ENCODE measurements at places on chromosomes 7 and 10. TPM values are rescaled to one million over a fixed set of nuclear protein-coding genes. Genes with fewer than 3 reads are reported as not detected.

The ANKRD26 gene
- total RNA-seq = 5.2 TPM

The TEX36 gene
- not detected for total RNA-seq

The SCART1 gene
- total RNA-seq = not detected

The ALOX5 gene
- total RNA-seq = 2.1 TPM

The NAT16 gene
- total RNA-seq = not detected

The CALY gene
- not detected for total RNA-seq

The WNT8B gene
- not detected for total RNA-seq

The EXOC6 gene
- 5.3 TPM for total RNA-seq

The EVX1 gene
- not detected for total RNA-seq

The CNTNAP2 gene
- total RNA-seq = not detected

The LRRC18 gene
- not detected for total RNA-seq

The CEP55 gene
- 44.4 TPM for total RNA-seq

The OR2A5 gene
- total RNA-seq = not detected

The FRAT2 gene
- total RNA-seq = 9.1 TPM

- DNase-seq = peak; percentile 71
Observed at GRCh38 chr10:72263613-72264241, 10.0 kb upstream of the DDIT4 start.

- DNase-seq = no peak
Observed at GRCh38 chr10:96380821-96381220, 22.0 kb upstream of the OPALIN start.

GRCh38 chr7:147547252-147547897, 1043.2 kb upstream of the C7orf33 start:
- peak; percentile 10 for DNase-seq

DNA sequence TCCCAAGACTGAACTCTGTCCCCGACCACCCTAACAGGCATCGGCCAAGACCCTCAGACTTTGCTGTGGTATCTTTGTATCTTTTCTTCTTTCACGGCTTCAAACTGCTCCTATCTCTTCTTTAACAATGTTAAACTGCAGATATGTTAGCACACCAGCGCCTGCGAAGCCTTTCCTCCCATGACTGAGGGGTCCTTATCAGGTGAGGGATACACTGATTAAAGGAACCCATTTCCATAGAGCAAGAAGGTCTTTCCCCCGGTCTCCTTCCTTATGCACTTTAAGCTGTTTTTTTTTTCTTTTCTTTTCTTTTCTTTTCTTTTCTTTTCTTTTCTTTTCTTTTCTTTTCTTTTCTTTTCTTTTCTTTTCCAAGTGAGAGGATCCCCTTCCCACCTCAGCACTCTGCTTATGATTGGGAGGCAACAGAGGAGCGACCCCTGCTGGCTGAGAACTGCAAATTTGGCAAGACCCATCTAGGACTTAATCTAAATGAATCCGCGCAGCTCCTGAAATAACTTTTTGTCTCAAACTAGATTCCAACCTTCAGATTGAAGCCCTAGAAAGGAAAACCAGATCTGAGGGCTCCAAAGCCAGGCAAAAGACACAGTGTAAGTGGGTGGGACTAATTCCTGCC, 109.9 kb downstream of the ITGB8 start:
- no peak for DNase-seq

- DNase-seq = no peak
Observed at GRCh38 chr7:100544967-100545359, 6.0 kb downstream of the AGFG2 start.

DNA sequence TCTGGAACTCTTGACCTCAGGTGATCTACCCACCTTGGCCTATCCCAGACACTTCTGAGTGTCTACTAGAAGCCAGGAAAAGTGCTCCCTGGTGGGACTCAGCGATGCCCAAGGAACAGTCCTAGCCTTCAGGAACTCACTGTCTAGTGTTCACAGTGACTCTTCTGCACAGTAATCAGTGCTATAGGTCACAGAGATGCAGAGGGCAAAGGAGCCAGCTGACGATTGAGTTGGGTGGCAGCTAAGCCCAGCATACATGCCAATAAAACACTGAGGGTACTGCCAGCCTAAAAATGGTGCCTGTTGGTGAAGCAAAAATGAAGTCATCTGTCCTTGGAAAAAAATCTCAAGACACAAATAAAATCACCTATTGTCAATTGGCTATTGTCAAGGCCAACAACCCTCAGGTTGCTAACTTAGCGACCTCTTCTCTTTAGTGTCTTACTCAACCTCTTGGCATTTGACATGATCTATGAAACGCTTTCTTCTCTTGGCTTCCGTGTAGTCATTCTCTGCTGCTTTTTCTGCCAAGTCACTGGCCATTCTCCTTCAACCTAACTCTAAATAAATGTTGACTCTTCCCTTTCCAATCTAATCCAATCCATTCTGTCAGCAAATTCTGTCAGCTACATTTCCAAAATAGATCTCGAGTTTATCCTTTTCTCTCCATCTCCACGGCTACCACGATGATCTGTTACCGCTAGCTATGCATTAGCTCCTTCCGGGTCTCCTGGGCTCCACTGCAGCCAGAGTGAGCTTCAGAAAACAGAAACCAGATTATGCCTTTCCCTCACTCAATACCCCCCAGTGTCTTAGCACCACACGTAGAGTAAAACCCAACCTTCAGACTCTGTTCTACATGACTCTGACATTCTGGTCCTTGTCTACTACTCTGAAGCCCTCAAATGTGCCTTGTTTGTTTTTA, 99.2 kb downstream of the ATXN7L1 start:
- peak; percentile 71 for DNase-seq

DNA sequence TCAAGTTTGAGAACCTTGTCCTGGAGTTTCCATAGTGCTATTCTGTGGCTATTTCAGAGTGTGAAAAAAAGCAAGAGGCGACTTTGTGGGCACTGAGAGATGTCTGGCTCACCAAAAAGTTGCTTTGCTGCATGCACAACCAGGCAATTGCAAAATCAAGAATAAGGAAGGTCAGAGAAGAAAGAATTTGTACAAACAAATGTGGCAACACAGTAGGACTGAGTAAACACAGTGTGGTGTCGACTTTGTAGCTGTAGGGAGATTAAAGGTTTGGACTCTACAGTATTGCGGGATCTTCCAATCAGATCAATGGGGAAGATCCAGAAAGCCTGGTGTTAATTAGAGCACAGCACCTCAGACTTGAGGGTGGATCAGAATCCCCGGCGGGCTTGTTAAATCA, 88.1 kb upstream of the PLPP4 start:
- DNase-seq = no peak

DNA sequence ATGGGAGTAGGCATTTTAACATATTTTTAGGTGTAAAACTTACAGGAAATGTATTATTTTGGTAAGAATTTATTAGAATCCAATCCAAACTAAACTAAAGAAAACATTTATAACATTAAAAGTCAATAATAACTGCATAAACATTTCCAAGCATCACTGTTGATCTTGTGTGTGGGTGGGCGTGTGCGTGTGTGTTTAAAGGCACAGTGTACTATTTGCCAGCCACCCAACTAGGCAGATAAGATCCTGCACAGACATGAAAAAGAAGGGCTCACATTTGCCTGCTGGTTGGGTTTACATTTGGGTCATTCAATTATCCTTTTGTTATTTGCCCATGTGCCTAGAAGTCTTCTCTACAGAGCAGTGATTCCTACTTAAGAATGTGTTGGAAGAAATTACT, 31.0 kb upstream of the WNT16 start:
- no peak for DNase-seq

- peak; percentile 100 for DNase-seq
Observed at GRCh38 chr10:24901686-24902399, 50.6 kb downstream of the PRTFDC1 start.

- no peak for DNase-seq
Observed at GRCh38 chr10:88111294-88111693, 247.9 kb downstream of the PTEN start.

DNA sequence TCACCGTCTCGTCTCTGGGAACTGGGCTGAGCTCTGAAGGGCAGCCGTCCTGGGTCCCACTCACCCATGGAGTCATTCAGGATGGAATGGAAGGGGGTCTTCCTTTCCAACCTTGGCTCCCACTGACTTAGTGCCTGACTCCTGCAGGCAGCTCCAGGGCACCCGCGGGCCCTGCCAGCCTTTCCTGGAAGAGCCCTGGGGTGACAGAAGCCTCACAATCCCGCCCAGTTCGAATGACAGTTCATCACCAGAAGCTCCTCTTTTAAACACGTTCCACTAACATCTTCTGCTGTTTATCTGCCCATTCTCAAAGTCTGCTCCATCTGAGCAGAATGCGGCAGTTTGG, 110.6 kb downstream of the TNS3 start:
- no peak for DNase-seq

- no peak for DNase-seq
Observed at GRCh38 chr10:78461333-78461732, 427.7 kb downstream of the RPS24 start.

DNA sequence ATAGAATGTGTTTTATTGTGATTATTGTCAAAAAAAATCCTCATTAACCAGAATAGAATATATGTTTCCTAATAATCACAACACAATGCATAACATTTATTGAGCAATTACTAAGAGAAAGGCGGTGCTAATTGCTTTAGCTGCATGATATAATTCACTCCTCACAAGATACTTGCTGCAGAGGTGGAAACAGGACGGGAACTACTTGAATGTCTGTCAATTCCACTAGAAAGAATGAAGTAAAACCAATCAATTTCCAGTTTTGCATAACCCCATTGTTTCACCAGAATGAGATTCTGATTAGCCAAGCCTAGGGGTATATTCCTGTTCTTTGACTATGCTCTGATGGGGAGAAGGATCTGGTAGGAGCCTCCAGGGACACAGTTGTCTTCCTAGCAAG, 239.1 kb upstream of the NRP1 start:
- DNase-seq = no peak

- peak; percentile 43 for DNase-seq
Observed at GRCh38 chr10:101272229-101272868, 43.1 kb upstream of the LBX1 start.

DNA sequence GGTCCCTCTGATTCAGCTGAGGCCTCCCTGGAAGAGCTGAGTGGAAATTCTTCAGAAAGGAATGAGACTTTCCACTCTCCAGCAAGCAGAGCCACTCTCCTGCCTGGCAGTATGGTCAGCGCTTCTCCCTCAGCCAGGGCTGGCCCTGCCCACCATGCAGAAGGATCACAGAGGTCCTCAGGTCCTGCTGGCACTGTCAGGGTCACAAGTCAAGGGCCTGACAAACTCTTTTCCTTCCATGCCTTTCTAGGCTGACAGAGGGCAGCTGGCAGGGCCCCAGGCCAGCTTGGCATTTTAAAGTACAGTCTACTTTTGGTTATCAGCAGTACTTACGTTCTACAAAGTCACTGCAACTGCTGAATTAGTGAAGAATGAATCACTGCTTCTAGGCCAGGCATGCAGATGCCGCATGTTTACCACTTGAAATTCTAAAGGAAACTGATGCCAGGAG, 119.3 kb upstream of the FRMD4A start:
- DNase-seq = peak; percentile 23

DNA sequence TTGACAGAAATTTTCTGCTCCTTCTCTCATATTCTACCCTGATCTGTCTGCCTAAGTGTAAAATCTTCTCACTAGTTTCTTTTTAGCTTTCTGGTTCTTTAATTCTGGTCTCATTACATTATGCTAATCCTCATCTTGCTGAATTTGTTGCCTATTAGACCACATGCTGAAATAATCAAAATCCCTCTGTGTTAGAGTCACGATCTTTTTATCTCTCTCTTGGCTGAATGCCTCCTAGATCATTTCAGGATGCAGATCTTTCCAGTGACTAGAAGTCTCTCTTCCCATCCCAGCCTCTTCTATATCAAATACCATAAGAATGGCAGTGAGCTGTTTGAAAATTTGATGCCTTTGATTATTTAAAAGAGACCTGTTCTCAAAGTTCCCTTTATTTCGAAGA, 661.9 kb downstream of the SORCS1 start:
- no peak for DNase-seq

- no peak for DNase-seq
Observed at GRCh38 chr7:138207555-138207971, 131.3 kb downstream of the AKR1D1 start.

GRCh38 chr10:122786269-122786668, 59.4 kb downstream of the CUZD1 start:
- DNase-seq = peak; percentile 21

DNA sequence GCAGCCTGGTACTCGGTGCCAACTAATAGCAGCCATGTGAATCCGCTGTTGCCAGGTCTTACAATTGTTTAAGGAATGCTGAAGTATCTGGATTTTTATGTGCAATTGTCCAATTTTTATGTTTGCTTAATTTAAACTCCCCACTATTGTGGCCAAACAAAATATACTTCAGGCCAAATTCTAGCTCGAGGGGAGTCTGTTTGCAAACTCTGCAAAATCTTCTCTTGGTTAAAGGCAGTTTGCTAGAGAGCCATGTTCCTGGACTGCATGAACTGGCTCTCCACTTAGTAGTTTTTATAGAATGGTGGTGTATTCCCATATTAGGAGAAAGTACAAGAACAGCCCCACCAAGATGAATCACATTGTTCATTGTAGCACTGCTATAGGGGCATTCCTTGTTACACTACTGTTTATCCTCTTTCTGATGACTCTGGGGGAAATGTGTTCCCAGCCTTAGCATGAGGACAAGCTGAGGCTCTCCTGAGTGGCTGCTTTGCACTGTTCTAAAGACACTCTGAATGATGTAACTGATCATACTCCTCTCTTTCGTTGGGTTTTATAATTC, 178.0 kb upstream of the GLI3 start:
- no peak for DNase-seq
